ENCODE measurements at places on chromosomes 16 and 17.
A peak's percentile ranks its signal among the peaks of the same experiment; 100 is the strongest.

DNA sequence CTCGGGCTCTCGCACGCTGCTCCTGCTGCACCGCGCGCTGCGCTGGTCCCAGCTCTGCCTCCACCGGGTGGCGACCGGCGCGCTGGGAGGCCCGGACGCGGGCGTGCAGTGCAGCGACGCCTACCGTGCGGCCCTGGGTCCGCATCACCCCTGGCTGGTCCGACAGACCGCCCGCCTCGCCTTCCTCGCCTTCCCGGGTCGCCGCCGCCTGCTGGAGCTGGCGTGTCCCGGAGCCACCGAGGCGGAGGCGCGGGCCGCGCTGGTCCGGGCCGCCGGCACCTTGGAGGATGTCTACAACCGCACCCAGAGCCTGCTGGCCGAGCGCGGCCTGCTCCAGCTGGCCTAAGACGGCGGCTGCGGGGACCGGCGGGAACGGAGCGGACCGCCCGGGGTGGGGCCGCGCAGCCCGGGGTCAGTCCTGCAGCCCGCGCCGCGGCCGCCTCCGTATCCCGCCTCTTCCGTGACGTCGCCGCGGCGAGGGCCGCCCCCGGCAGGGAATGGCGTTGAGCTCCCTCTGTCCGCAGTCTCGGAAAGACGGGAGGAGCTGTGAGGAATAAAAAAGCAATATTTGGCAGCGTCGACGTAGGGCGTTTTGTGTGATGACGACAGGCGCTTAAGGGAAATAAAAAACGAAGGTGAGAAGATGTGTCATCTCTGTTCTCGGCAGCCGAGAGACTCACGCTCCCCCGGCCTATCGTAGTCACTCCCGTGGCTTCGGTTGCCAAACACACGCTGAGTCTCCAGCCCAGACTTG lies 1.4 kb downstream of the GLTPD2 start:
- DNase-seq, result peak; percentile 70

DNA sequence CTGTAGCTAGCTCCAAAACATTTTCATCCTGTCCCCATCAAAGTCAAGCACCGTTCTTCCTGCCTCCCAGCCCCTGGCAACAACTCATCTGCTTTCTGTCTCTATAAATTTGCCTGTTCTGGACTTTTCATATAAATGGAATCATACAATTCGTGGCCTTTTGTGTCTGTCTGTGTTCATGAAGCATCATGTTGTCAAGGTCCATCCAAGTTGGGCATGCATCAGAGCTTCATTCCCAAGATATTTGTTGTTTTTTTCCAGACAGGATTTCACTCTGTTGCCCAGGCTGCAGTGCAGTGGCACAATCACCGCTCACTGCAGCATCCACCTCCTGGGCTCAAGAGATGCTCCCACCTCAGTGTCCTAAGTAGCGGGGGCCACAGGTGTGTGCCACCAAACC lies 5.9 kb downstream of the SLC5A10 start:
- DNase-seq, result no peak

GRCh38 chr16:27676839-27677238 lies 126.9 kb downstream of the KATNIP start:
- DNase-seq, result no peak

DNA sequence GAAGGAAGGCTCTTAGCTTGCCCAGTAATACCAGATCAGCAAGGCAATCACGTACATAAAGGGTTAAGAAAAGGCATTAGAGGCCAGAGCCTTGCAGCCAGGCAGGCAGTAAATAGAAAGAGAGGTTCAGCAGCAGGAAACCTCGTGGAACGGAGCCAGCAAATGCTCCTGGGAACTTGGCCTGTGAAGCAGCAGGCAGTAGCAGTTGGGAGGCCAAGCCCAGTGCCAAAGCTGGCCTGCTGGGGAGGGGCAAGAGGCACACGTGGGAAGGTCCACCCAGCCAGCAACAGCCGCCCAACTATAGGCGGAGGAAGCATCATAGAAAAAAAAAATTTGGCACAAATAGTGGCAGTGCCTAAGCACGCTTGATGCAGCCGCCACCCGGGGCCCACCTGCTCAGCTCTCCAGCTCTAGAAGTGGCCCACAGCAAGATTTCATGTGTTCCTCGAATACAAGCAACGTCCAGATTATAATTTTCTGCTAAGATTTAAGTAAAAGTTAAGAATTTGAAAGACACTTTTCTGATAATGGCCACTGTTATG lies 2339.5 kb downstream of the TP53TG3F start:
- peak; percentile 42 for DNase-seq

DNA sequence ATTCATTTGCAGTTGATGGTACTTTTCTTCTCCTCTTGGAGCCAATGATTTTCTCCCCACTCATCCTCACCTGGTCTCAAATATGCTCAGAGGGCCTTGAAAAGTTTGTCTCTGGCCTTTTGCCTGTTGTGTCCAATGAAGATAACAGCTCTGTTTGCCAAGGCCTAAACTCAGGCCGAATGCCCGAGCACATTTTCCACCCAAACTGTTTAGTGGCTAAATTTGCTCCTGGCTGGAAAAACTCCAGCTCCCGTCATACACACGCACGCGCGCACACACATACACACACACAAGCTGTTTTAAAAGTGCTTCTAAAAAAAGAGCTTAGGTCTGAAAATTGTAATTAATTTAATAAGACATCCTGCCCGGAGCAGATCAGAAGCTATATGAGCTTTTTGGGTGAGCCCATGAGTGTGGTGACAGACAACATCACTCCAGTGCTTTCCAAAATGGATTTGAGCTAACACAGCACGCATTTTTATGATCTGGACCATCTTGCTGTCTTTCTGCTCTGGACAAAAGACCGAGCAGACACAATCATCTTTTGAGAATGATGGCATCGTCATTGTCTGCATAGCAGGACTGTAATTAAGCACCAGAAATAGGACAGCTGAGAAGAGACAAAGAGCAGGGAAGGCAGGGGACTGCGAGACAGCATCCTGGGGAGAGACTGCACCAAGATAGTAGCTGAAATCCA lies 48.9 kb downstream of the IRX6 start:
- no peak for DNase-seq

GRCh38 chr16:9199311-9199710 lies 107.9 kb downstream of the HAPSTR1 start:
- DNase-seq, result no peak

DNA sequence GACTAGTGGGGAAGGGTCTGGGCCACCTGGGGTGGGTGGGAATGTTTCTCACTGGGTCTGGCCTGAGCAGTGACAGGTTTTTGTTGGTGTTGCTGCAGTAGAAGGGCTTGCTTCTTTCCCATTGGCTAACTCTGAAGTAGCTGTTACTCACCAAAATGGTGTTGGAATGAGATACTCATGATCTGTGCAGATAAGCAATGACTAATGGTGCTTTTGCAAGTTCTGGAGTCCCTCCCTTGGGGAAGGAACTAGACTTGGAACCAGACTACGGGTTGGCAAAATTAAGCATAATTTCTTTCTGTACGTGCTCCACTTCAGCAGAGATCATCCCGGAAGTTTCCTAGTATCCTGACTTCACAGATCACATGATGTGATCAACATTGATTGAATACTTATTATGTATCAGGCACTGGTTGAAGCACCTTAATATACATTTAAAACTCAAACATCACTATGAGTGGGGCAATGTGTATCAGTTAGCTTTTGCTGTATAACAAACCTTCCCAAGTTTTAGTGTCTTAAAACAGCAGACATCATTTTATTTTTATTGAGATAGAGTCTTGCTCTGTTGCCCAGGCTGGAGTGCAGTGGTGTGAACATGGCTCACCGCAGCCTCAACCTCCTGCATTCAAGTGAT lies 30.1 kb downstream of the CHP2 start:
- no peak for DNase-seq

- DNase-seq, result peak; percentile 67
Observed at GRCh38 chr17:30336369-30337171, 2.7 kb upstream of the TMIGD1 start.

DNA sequence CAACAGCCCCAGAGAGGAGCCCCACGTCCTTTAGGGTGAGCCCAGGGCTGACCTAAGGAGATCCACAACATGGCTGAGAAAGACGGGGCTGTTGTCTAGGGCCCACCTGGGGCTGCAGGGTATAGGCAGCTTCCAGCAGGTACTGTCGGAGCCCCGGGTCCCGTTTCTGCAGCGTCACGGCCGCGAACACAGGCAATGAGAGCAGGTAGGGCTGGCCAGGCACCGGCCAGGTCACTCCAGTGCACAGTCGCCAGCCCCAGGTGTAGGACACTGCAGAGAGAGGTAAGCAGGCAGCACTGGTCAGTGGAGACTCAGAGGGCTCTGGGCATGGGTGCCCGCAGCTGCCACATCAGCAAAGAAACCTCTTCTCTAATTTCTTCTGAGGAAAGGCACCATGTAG lies 115.2 kb downstream of the LITAF start:
- DNase-seq, result no peak

DNA sequence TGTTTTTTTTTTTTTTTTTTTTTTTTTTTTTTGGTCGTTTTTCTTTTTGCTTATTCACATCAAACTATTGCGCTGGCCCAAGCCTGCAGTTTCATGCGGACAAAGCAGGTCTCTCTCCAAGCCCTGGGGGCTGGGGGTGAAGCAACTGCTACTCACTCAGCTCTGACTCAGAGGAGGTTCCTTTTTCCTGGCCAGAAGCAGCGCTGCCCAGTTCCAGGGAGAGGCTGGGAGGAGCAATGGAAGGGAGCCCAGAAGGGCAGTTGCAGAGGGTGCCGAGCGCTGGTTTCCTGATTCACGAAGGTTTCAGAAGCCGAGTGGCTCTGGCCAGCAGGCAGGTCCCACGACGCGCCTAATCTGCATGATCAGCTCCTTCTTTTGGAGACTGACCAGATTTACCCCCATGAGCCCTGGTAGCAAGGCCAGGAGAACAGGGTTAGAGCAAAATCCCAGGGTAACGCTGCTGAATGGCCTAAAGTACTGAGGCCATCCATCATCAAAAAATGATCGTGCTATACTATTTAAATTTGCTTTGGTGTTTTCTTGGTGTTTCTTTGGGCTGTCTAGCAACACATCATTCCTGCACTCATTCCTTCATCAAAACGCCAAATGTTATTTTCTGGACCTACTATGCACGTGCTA lies 144.7 kb upstream of the SOX9 start:
- peak; percentile 92 for DNase-seq
